SIG-M5 (cell line): ENCODE measurements at places on chromosomes 6 and 20.

DNA sequence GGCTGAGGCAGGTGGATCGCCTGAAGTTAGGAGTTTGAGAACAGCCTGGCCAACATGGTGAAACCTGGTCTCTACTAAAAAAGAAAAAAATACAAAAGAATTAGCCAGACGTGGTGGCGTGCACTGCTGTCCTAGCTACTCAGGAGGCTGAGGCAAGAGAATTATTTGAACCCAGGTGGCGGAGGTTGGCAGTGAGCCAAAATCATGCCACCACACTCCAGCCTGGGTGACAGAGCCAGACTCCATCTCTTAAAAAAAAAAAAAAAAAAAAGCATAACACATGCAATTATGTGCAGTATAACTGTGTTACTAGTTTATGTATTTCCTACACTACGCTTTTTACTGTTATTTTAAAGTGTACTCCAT, 31.9 kb upstream of the FAM135A start:
- no peak for DNase-seq

DNA sequence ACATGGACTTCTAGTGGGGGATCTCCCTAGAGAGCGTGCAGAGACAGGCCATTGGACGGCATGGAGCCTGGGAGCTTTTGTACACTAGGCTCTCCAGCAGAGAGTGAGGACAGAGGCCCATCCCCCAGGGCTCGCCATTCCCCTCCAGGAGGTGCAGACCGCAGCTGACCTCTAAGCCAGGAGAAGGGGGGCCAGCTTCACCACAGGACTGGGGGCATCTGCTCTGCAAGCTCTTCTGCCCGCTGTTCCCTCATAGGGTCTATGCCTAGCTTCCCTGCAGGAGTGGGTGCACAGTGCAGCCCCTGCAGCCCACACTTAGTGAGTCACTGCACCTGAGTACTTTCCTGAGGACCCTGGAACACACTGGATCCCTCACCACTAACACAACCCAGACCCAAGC, 94.4 kb downstream of the FHL5 start:
- no peak for DNase-seq

DNA sequence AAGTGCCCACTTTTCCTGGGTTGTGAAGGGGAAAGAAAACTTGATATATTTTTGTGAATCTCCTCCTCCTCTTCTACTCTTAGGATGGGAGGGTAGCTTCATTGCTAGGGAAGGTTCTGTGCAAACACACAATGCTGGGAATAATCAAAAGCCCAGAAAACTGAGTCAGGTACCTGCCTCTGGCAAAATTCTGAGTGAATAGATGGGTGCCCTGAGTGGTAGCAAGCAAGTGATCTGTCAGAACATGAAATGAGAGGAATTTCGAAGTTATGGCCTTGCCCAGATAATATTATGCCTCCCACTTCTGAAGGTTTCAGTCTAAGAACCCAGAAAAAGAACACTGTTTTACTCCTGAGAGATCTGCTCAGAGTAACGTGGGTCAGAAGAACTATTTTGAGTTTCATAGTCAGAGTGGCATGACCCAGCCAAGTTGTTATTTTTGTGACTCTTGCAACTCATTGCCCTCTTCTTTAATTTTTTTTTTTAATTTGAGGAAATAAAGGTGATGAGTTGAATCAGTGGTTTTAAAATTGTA, 158.3 kb downstream of the BMP2 start:
- DNase-seq, result no peak

DNA sequence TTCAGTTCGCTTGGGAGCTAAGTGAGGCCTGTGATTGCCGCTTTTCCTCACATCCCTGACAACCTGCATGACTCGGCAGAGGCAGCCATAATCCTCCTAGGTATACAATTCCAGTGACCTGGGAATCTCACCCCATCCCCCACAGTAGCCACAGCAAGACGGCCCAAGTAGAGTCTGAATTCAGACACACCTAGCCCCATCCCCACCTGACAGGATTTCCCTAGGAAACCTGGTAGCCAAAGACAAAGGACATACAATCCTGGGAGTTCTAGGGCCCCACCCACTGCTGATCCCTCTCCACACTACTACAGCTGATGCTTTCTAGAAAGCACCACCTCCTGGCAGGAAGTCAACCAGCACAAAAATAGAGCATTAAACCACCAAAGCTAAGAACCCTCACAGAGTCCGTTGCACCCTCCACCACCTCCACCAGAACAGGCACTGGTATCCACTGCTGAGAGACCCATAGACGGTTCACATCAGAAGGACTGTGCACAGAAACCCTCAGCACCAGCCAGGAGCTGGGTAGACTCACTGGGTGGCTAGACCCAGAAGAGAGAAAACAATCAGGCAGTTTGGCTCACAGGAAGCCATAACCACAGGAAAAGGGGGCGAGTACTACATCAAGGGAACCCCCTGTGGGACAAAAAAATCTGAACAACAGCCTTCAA, 17.9 kb upstream of the RUNX2 start:
- DNase-seq, result no peak

GRCh38 chr6:105894556-105894955, 191.6 kb upstream of the PRDM1 start:
- DNase-seq, result no peak

DNA sequence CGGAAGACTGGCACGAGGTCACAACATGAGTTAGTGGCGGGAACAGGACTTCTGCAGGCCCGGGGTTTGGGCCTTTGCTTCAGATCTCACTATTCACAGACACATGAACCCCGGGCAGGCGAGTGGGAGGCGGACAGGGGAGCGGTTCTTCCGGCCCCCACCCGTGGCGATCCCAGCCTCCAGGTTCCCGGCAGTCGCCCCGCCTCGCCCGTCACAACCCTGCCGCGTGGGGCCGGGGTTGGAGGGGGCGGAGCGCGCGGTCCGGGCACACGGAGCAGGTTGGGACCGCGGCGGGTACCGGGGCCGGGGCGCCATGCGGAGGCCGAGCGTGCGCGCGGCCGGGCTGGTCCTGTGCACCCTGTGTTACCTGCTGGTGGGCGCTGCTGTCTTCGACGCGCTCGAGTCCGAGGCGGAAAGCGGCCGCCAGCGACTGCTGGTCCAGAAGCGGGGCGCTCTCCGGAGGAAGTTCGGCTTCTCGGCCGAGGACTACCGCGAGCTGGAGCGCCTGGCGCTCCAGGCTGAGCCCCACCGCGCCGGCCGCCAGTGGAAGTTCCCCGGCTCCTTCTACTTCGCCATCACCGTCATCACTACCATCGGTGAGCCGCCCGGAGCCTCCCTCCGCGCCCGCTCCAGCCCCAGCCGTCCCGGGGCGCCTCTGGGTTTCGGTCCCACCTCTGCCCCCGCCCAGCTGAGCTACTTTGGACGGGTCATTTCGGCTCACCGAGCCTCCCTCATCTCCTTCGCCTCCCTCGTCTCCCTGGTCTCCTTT, at the start of gene KCNK15:
Gene KCNK15 (plus strand): TSS at position 268 of the 769 bp plus-strand sequence. CDS start 46 bp downstream, at position 314.
- DNase-seq, result no peak

DNA sequence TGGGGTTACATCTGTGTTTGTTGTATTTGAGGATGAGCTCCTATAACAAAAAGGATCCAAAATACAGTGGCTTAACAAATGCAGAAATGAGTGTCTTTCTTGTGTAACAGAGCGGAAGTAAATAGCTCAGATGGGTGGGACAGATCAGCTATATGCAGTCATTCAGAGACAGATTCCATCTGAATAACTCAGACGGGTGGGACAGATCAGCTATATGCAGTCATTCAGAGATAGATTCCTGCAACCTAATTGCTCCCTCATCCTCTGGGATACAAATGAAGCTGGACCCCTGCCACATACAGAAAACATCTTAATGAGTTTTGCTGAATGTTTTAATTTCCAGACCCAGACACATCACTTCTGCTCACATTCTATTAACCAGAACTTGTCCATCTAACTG, 332.3 kb downstream of the BCKDHB start:
- no peak for DNase-seq

GRCh38 chr20:10040070-10040975, 5.5 kb downstream of the ANKEF1 start:
- no peak for DNase-seq

GRCh38 chr6:158006821-158007570, 25.3 kb downstream of the SYNJ2 start:
- DNase-seq, result no peak

DNA sequence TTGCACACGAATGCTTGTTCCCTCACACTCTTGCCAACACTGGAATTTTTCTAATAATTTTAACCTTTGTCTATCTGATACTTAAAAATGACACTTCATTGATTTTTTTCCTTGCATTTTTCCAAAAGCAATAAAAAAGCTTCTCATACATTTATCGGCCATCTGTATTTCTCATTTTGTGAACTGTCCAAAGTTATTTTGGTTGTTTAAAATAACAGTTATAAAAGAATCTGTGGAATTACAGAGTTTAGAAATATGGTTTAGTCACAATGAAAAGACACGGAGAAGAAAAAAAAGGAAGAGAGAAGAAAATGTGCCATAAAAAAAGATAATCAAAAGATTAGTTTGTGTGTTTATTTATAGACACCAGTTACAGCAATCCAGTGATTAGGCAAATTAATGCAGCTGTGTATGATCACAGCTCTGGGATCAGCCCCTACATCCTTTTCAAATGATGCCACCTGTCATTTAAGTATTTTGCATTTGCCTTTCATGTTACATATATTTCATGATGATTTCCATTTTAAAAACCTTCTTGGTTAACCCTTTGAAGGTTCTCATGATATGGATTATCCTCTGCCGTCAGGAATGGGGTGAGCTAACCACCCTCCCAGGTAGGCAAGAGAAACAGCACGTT, 171.7 kb downstream of the BACH2 start:
- DNase-seq, result no peak

DNA sequence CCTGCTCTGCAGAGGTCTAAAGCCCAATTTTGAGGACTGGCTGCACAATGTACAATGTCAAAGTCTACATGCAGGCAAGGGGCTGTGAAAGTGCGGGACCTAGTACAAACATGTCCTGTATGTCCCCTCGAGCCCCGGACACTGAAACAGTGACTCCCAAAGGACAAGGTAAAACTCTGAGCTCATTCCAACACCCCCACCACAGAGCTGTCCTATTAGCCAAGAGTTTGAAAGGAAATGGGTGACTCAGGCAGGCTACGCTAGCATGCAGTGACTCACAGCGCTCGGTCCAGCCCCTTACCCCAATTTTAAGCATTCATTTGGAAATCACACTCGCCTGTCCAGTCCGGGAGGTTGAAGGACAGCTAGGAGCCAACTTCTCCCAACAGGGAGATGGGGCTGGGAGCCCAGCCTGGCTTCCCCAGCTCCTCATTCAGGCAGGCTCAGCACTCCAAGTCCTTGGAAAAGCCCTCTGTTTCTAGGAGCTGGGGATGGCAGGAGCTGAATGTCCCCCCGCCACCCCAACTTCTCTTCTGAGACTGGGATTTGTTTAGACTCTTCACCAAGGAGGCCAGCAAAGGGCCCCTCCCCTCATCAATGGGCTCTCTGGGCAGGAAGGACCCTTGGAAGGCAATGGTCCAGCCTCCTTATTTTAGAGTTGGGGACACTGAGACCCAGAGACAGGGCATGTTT, 3.9 kb downstream of the SDC4 start:
- no peak for DNase-seq

- no peak for DNase-seq
Observed at GRCh38 chr20:37414224-37415035, 68.5 kb downstream of the SRC start.

DNA sequence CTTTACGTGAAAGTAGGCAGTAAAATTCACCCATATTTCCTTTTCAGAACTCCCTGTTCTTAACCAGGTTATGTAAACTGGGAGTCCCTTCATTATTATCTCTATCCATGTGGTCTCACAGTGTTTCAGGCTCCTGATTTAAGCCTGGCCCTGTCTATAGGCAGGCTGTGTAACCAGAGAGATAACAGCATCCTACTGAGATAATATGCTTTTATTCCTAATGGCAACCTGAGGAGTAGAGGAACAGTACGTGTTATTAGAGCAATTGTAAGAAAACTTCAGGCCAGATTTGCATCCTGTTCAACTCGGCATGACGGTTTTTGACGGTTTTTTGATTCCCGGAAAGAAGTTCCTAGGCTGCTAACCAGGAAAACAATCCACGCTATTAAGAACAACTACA, 16.9 kb downstream of the FUT9 start:
- DNase-seq, result no peak

- DNase-seq, result no peak
Observed at GRCh38 chr6:45658958-45659357, 281.2 kb upstream of the SUPT3H start.

DNA sequence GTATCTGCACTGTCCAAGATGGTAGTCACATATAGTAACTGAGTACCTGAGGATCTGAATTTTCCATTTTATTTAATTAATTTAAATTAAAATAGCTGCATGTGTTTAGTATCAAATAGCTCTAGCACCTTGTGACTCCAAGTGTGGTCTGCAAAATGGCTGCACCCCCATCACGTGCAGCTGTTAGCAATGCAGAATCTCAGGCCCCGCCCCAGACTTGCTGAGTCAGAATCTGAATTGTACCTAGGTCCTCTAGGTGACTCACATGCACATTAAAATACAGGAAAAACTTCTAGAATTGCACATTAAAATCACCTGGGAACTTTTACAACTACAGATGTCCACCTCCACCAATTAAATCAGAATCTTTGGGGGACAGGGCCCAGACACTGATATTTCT, 19.2 kb upstream of the FAM83C start:
- DNase-seq, result no peak

GRCh38 chr20:21394551-21394950, 2.8 kb downstream of the NKX2-4 start:
- DNase-seq, result no peak

- no peak for DNase-seq
Observed at GRCh38 chr20:52242237-52243230, 51.0 kb upstream of the ZFP64 start.

- no peak for DNase-seq
Observed at GRCh38 chr20:63295422-63295821, 2.4 kb downstream of the COL20A1 start.

DNA sequence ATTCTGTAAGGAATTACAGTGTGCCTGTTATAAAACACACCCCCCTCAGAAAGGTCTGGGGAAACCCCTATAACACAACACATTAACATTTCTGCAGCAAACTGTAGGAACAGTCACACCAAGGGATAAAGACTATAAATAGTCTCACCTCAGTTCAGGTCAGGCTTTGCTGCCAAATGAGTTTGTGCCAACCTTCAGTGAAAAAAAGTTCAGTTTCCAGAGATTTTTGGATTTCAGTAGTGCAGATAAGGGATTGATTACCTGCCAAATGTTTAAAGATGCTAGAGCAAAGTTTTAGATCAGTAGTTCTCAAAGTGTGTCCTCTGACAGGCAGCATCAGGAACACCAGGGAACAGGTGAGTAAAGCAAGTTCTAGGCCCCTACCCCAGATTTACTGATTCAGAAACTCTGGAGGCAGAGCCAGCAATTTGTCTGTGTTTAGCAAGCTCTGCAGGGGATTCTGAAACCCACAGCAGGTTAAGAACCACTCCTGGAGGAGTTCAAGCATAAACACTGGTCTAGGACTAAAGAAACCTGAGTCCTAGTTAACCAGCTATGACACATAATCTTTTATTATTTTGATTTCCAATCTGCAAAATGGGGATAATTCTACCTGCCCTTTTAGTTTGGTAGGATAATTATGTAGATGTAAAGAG, 111.0 kb downstream of the RCAN2 start:
- no peak for DNase-seq

- no peak for DNase-seq
Observed at GRCh38 chr6:7171119-7171518, 63.4 kb downstream of the RREB1 start.

- no peak for DNase-seq
Observed at GRCh38 chr6:30820193-30820592, 64.1 kb upstream of the DDR1 start.

GRCh38 chr6:146595972-146596731, 2.6 kb upstream of the ADGB start:
- peak; percentile 84 for DNase-seq

- no peak for DNase-seq
Observed at GRCh38 chr6:133502441-133503335, 261.5 kb downstream of the EYA4 start.

- DNase-seq, result no peak
Observed at GRCh38 chr6:51213811-51214210, 395.1 kb downstream of the TFAP2B start.

GRCh38 chr6:322940-323729, 30.8 kb downstream of the DUSP22 start:
- DNase-seq, result no peak
